ENCODE measurements at places on chromosomes 7 and 10. TPM values are rescaled to one million over a fixed set of nuclear protein-coding genes. Genes with fewer than 3 reads are reported as not detected.

The SHTN1 gene
- 1.9 TPM for polyA plus RNA-seq

The SFTPA1 gene
- polyA plus RNA-seq: not detected

- DNase-seq: no peak
Measured at GRCh38 chr10:25753776-25754175, 180.3 kb upstream of the MYO3A start.

- DNase-seq: no peak
Measured at GRCh38 chr10:123622381-123622780, 43.8 kb upstream of the GPR26 start.

DNA sequence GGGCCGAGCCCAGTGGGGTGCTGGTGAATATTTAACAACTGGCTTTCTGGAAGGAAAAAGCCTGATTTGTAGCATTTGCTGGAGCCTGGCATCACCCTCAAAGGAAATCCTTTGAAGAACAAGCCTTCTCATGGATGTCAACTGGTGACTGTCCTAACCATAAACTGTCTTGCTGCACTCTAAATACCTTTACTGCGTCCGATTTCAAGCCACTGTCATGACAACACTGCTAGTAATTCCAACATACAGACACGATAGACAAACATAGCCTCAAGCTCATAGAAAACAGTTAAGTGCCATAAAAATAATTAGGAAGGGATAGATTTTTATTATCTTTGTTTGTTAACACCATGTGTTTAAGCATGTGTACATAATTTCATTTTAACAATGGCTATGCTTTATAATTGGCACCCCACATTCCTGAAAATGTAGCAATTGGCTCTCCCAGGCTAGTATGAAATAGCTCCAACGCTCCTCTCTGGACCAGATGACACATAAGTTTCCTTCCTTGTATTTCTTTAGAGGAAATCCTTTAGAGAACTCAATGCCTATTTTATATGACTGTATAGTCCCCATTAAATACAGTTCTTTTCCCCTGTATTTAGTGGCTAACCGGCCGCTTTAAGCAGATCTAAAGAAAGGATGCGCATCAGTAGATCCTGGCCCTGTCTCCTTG lies 273.4 kb downstream of the PRPF18 start:
- no peak for DNase-seq

The SUV39H2 gene
- polyA plus RNA-seq: 5.3 TPM

- no peak for DNase-seq
Measured at GRCh38 chr10:49331431-49331830, 32.5 kb downstream of the C10orf71 start.

GRCh38 chr7:91082038-91082437 lies 182.2 kb upstream of the FZD1 start:
- peak; percentile 73 for DNase-seq

DNA sequence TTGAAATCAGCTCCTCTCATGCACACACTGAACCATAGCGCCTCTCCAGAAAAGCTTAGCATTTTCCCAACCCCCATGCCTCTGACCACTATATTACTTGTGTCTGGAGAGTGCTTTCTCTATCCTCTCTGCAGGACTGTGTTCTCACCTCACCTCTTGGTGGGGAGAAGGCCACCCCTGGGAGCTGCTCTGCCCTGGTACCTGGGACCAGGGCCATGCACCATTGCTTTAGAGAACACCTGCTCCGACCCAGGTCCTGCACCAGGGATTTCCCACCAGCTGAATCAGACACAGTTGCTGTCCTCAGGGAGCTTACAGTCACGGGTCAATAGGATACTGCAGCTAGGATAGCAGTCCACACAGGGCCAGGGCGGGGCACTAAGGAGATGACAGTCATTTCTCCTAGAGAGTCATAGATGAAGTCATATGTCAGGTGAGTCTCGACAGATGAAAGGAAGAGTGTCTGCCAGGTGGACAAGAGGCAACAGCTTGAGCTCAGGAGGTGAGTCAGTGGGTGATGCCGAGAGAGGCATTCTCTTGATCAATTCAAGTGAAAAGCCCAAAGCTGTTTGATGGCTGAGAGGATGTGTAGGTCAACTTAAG lies 619 bp upstream of the LMTK2 start:
- no peak for DNase-seq

DNA sequence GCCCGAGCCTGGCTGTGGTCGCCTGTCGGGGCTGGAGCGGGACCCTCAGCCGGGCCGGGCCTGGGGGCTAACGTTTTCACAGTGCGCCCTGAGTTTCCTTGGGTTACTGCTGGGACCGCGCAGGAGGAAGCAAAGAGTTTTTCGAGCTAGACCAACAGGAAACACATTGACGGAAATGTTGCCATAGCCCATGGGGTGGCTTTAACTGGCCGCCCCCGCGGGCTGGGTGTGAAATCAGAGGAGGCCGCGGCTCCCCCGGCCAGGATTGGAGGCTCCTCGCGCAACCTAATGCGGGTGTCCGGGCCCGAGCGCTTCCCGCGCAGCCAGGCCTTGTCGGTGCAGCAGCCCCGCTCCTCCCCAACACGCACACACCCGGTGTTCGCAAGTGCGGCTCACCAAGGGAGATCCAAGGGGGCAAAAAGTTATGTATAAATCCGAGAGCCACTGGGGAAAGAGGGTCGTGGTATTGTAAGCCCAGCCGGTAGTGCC lies 1.9 kb downstream of the HHEX start:
- DNase-seq: no peak

- DNase-seq: no peak
Measured at GRCh38 chr10:50470345-50470744, 153.4 kb downstream of the SGMS1 start.

The CDHR3 gene
- 1.3 TPM for polyA plus RNA-seq

GRCh38 chr10:21527598-21528235 lies 2.2 kb upstream of the SKIDA1 start:
- DNase-seq: peak; percentile 57

The SPDYE16 gene
- polyA plus RNA-seq: not detected

The DNAJC12 gene
- polyA plus RNA-seq: 2.9 TPM

DNA sequence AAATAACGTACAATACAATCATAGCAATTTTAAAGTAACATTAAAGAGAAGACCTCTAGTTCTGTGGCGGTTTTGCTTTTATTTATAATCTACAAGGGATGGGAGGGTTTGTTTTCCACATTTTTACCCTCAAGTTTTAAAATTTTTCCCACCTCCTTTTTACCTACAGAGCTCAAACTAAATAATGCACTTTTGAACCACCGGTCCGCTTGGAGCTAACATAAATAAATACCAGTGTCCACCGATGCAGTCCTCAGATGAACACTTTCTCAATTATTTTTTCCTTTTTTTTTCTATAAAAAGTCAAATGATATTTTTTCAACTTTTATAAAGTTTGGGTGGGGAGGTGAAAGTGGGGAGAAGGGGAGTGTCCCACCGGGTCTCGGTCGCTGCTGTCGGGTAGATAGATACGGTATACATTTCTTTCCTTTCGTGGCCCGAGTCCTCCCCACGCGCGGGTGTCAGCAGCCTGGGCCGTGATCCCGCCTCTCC lies 3.3 kb downstream of the ZNF503 start:
- no peak for DNase-seq

- peak; percentile 48 for DNase-seq
Measured at GRCh38 chr7:137942484-137943115, 59.3 kb downstream of the CREB3L2 start.

Measured in IMR-90 (cell line).